ENCODE measurements at places on chromosomes 5 and 9.

- no peak for DNase-seq
These were observed 347.2 kb upstream of the CD180 start for GRCh38 chr5:67543720-67544270.

- no peak for DNase-seq
These were observed 56.0 kb downstream of the ZFR start for GRCh38 chr5:32388432-32389129.

DNA sequence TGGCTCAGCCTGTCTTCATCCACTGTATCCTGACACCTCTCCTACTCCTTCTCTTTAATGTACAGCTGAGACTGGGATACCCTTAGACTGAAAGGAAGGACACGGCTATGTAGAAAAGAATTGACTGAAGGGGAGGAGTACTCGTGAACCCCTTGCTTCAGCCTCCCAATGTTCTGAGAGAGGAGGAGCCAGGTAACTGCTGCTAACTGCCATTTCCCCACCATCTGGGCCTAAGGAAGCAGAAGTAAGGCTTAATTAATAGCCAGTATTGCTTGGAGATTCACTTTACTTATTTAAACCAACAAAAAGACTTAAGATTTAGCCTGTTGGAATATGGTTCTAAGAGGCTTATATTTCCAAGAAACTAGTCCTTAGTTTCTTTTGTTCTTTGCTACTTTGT is 18.8 kb upstream of the RGS3 start:
- DNase-seq: no peak

DNA sequence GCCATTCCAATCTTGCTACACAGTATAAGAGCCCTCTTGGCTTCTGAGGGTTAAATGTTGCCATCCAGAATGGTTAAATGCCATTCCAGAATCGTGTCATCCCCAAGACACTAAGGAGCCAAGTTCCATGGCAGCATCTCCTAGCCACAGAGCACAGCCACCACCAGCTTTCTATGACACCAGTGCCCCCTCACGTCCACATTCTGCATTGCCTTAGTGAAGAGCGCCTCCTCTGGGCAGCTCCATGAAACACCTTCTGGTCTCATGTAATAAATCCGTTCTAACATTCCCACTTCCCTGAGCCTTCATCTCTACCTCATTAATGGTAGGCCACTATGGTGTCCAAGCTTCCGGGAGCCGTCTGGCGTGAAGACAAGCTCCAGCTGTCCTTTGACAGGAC is 12.4 kb downstream of the CBY3 start:
- DNase-seq: peak; percentile 37

DNA sequence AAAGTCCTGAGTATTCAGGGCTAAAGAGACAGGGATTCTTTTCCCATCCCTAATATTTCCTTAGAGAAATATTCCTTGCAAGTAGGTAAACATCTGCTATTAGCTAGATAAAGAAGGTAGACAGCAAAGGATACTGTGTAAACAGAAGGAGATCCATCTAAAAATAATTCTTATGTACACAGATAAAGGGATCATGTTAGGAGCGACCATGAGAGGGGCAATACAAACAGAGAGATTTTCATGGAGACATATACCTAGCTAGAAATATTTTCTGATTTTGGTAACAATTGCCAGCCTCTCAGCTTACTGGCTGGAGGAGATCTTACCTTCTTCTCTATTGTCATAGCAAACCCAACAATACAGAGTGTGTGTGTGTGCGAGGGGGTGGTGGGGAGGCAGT is 184.6 kb upstream of the DMAC1 start:
- no peak for DNase-seq

- no peak for DNase-seq
These were observed at the start of gene GOLGA2 for GRCh38 chr9:128275198-128276007. GOLGA2 (minus strand) TSS chr9:128276007; CDS start chr9:128275976, 31 bp downstream.

- no peak for DNase-seq
These were observed 3.6 kb downstream of the IQGAP2 start for GRCh38 chr5:76406673-76407072.

DNA sequence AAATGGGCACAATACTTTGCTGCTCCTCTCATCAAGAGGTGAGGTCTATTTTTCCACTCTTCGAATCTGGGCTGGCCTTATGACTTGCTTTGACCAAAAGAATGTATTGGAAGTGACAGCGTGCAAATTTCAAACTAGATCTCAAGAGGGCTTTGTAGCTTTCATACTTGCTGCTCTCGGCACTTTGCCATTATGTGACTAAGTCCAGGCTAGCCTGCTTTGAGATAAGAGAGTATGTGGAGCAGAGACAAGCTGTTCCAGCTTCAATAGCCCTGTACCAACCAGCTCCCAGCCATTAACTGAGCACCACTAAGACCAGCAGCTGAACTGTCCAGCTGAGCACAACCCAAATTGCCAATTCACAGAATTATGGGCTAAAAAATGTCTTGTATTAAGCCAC is 124.6 kb downstream of the ACER2 start:
- DNase-seq: no peak

DNA sequence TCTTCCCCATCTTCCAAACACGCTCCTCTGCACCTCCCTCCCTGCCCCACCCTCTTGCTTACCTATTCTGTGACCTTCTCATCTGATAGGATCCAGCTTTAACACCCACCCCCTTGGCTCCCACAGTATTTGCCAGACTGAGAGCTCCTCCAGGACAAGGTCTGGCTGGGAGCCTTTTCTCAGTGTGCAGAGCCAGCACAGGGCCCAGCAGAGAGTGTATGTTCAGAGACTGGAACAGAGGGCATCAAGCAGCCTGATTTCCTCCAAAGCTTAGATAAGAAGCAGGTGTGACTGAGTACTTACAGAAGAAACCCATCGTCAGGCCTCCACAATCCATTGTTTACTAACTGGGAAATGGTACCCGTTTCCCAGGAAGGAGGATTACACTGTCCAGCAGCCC is 26.6 kb downstream of the LHX6 start:
- DNase-seq: no peak

DNA sequence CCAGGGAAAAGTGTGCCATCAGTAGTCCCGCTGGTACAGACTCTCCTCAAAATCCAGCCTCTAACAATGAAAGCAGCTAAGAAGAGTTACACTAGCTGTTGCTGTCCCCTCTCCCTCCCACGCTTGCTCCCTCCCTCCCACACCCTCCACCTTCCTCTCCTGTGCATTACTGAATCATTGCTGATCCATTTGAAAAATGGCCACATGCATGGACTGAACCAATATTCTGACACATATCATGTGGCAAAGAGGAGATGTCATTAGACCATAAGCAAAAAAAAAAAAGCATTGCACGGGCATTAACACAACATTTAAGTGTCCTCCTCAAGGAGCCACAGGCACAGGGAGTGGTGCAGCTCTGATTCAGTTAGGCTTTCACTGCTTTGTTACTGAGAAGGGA is 37.9 kb downstream of the LHFPL2 start:
- no peak for DNase-seq

DNA sequence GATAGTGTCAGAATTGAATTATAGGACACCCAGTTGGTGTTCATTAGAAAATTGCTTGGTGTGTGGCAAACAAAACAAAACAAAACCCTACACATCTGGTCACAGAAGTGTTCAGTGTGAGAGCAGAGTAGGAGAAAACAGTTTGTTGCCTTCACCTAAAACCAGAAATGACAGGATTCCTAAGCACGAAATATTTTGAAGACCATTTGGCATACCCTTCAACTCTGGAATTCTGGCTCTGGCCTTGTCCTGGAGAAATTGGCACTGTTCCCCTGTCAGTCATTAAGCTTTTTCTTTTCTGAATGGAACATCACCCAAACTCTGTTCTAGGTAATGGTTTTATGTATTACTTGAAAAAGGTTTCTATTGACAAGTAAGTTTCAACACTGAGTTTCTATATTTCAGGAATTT is 110.2 kb upstream of the PCA3 start:
- DNase-seq: no peak

GRCh38 chr9:136943291-136944211 is 987 bp downstream of the FBXW5 start:
- DNase-seq: no peak
